Prostate gland (tissue), 2 donors: ENCODE measurements at places on chromosomes 13 and 19.

- DNase-seq: no peak
Observed at GRCh38 chr19:6482343-6482686, 728 bp upstream of the DENND1C start.

GRCh38 chr13:31224174-31224669, 24.4 kb downstream of the B3GLCT start:
- no peak for DNase-seq

GRCh38 chr13:107554460-107554859, 660.9 kb downstream of the LIG4 start:
- no peak for DNase-seq

DNA sequence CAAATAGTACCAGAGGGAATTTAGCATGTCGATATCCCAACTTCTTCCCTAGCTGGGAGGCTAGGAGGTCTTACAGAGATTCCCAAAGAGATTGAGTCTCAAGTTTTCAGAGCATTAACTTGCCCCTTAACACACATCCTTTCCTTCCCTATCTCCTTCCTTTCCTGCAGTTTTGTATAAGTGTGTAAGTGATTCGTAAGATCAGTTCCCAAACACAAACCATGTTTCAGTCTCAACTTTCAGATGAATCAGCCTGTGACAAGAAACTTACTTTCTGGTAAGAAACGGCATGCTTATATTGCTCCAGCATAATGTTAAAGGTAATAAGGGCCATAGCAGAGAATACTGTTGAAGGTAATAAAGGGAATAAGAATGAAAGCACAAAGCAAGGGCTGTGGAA, 472.2 kb downstream of the LIG4 start:
- no peak for DNase-seq

GRCh38 chr13:23695711-23696464, 125.7 kb downstream of the TNFRSF19 start:
- no peak for DNase-seq

GRCh38 chr13:106443607-106444322, 91.7 kb downstream of the EFNB2 start:
- DNase-seq: no peak
